HT-29 (cell line): ENCODE measurements at places on chromosomes 3 and 15. TPM values are rescaled to one million over a fixed set of nuclear protein-coding genes. Genes with fewer than 3 reads are reported as not detected.

RPL39L gene
- total RNA-seq, result not detected in 2 replicates

TEX55 gene
- not detected in 2 replicates for total RNA-seq

PLSCR2 gene
- total RNA-seq, result not detected in 2 replicates

AHSG gene
- total RNA-seq, result not detected in 2 replicates

TUSC7 gene
- total RNA-seq, result not detected in 2 replicates

DNA sequence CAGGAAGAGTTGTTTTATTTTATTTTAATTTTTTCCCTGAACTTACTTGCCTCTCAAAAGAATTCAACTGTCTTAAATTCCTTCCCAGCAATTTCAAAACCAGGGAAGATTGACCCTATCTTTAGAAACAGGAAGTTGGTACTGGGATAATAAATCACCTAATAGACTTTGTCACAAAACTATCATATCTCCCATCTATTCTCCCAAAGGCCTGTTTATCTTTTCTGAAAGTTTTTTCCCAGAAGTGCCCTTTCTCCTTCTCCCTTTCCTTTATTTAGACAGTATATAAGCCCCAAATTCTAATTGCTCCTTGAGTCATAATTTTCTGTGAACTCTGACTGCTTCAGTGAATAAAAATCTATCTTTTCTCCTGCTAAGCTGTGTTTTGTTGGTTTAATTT lies 2.9 kb upstream of the RNF7 start:
- no peak for DNase-seq

GRCh38 chr3:21722768-21723167 lies 28.2 kb downstream of the ZNF385D start:
- no peak for DNase-seq

GRCh38 chr15:42553554-42553953 lies 4.9 kb downstream of the HAUS2 start:
- no peak for DNase-seq

DNA sequence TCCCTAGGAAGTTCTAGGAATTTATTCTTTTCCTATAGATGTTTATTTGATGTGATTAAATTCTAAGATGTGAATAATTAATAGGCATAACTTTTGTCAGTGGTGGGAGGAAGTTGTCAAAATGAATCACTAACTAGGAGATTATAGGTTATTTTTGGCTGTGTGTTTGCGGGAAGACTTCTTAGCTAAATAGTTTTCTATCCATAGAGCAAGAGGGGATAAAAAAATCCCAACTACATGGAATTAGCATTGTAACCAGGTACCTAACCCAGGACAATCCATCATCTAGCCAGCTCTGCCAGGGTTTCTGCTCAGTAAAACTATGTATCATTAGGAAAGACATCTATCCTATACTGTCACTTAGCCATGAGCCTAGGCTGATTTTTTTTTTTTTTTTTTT lies 23.9 kb downstream of the SLC30A4 start:
- no peak for DNase-seq

GRCh38 chr15:75153565-75154276 lies 48.0 kb upstream of the C15orf39 start:
- DNase-seq, result no peak

- DNase-seq, result no peak
These were observed 871.0 kb downstream of the OTOL1 start for GRCh38 chr3:162367429-162368260.

GRCh38 chr15:51252671-51253070 lies 85.7 kb downstream of the CYP19A1 start:
- DNase-seq, result no peak

DNA sequence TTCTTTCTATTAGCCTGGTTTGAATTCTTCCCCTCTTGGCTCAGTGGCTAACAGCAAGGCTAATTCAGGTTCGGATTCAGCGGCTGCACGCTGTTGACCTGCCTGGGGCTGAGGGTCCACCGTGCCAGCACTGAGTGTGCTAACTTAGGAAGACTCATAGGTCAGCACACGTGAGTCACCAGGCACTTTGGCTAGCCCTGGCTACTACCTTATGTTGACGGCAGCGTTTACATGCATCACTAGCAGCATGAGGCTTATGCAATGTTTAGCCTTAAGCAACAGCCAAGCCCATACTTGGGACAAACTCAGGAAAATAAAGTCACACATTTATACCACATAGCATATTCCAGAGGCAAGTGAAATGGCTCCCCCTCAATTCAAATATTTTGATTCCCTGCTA lies 137.7 kb downstream of the RAB11A start:
- no peak for DNase-seq

DNA sequence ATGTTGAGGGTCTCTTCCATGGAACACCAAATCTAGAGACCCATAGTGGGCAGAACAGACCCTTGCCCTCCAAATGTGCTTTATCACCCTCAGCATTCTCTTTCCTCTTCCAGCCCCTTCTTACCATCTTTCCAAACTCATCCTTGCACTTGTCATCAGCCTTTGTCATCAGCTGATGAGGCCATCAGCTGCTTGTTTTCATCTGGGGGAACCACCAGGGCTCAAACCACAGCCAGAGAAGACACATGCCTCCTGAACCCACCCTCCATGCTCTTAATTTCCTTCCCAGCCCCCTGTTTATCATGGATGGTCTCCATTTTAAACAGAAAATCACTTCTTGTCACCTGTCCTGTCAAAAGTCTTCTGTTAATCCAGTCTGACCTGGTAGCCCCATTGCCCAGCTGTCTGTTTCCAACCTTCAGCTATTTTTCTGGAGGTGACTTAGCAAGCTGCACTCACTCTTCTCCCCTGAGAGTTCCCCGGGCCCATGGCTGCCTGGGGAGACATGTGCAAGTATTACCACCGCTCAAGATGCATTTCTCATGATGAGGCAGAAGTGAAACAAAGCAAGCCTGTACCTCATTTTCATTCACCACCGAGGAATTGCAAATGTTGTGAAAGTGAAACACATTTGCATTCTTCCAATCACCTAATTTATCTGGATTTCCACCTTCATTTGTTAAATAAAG lies 14.7 kb upstream of the SYNM start:
- no peak for DNase-seq

DNA sequence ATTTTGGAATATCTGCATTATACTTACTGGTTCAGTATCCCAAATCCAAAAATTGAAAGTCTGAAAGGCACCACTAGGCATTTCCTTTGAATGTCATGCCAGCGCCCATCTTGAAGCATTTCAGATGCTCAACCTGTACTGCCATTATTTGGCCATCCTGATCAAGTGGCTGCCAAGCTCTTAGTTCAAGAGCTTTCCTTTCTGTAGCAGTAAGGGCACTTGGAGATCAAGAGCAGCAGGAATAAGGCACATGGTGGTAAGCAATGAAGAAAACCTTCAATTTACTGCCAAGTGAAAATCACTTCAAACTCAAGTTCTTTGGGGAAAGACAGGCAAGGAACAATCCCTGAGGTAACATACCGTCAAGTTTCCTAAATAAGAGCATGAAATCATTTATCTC lies 10.0 kb downstream of the RHOA start:
- DNase-seq, result no peak

GRCh38 chr3:48945432-48945831 lies 26.8 kb downstream of the ARIH2 start:
- DNase-seq, result no peak

- no peak for DNase-seq
These were observed 89.1 kb upstream of the PHLDB2 start for GRCh38 chr3:111769992-111770352.
